ENCODE measurements at places on chromosomes 3 and 15.

DNA sequence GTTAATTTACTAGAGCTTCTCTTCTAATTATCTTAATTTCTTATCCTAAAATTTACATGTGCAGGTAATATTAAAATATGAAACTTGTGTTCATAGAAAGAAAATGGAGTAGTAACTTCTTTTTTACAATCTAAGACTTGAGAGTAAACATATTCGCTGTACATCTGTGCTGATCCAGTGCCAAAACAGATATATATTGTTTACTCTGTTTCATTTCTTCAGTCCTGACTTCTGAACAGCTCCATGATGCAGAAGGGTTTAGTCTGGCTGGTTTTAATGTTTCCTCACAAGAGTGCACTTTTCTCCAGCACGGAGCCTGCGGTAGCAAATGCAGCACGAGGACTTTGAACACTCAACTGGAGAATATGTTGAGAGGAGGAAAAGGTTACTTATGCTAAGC lies 306.8 kb downstream of the EPHA3 start:
- DNase-seq, result no peak

DNA sequence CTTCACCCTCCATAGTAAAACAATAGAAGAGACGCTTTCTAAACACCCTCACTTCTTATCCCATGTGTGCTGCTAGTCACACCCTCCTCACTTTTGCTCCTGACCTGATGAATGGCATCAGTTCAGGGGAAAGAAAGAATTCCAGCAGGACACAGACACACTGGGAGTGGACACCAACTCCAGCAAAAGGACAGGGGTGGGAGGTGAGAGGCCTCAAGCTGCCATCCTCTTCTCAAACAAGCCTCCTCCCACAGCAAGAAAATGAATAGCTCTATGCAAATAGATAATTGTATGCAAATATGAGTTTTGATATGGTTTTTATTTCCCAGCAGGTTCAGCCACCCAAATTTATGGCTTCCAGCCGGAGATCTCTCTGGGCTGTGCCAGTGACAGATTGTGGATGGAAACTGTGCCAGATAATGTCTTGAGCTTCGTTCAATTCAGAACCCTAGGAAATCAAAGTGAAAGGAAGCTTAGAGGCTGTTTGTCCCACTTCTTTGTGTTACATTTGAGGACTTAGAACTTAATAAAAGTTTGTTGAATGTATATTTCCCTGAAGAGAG lies 209.3 kb upstream of the PPP2R3A start:
- DNase-seq, result no peak

DNA sequence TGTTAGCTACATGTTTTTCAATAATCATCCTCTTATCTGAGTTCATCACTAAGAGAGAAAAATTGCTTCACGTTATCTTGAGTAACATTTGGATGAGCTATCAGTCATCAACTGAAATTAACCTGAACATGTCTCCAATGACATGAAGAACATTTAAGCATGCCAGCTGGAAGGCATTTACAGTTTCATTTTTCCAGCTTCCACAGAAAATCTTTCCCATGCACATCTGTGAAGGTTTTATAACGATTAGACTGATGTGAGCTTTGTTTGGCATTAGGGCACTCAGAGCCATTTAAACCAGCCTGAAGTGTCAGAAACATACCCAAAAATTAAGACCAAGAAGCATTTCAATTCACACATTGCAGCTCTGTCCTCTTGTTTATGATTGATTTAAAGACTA lies 235.8 kb upstream of the ARHGEF26 start:
- no peak for DNase-seq

DNA sequence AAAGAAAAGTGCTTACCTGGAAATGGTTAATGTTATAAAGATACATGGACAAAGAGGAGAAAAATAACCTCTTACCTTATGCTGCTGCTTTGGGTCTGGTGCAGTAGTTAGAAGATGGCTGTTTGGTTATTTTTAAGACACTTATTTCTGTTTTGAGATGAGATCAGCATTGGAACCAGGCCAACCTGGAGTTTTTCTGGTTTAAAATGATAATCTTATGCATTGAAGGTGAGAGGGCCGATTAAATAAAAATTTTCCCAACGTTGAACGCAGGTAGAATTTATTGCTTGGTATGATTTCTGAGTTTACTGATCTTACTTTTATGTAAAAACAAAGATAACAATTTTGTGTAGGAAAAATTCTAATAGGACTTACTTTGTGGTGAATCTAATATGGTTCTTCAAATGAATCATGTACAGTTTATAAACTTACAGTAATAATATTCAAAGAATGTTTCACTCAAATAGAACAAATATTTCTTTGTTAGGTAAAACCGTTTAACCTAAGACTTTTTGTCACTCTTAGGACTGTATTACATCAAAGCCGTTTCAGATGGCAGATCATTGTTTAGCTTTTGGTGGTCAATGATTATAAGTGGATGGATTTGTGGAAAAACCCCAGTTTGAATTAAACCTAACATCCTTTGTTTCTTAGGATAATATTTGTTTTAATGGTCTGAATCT lies 14.9 kb downstream of the UBE2E2 start:
- no peak for DNase-seq

- no peak for DNase-seq
These were observed 291.8 kb downstream of the GAP43 start for GRCh38 chr3:115915061-115915460.

DNA sequence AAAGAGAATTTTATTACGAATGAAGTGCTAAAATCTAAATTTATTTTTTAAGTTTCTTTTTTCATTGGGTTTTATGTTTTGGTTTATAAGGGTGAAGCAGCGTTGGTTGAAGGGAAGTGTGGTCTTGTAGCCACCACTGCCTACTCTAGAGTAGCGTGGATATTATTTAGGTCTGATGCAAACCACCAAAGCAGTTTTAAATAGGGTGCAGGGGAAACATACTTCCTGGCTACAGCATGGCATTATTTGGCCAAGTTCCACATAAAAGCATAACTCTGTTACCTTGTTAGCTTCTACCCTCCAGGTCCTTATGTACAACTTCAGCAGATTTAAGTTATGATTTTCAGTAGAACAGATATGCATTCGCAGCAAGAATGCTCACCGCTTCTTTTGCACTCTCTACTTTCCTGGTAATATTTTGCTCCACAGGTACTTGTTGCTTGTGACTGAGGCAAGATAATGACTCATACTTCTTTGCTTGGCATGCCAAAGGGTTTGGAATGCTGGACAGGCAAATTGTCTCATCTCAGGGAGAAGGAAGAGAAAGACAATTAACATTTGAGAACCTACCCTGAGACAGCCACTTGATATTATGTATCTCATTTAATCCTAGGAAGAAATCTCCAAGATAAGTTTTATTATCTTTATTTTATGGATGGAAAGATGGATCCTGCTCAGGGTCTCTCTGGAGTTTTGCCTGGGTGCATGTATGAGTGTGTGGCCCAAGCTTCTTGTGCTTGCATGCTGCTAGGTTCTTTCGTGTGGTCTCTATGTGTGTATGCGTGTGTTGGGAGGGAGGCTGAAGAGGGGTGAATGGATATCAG lies 5.4 kb downstream of the TGFBR2 start:
- no peak for DNase-seq

- DNase-seq, result no peak
These were observed 63.9 kb upstream of the TP63 start for GRCh38 chr3:189567322-189567721.

- no peak for DNase-seq
These were observed 228.8 kb downstream of the DIPK2A start for GRCh38 chr3:144200466-144200865.

- DNase-seq, result no peak
These were observed 50.9 kb downstream of the KLHL6 start for GRCh38 chr3:183504597-183504996.

GRCh38 chr3:8183627-8184026 lies 318.0 kb upstream of the LMCD1 start:
- no peak for DNase-seq

DNA sequence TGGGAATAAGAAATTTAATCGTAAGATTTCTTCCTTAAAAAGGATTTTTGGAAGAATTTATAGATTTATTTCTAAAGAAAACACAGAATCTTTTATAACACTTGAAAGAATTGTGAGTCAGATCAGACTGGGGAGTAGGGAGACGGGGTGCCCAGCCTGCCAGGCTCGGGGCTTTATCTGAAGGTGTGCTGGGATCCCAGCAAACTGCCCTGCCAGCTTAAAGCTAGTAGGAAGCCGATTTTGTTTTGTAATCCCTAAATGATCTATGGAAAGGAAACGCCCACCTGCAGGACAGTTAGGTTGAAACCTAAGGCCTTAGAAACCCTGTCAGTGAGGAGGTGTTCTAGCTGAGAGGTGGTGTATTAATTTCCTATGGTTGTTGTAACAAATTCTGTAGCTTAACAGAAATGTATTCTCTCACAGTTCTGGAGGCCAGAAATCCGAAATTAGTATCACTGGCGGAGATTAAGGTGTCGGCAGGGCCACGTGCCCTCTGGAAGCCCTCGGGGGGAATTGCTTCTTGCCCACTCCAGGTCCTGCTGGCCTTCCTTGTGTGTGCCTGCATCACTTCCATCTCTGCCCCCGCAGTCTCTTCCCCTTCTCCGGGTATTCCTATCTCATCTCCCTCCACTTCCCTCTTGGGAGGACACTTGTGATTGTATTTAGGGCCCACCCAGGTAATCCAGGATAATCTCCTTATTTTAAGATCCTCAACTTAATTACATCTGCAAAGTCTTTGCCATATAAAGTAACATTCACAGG lies 19.3 kb upstream of the RAB6B start:
- DNase-seq, result no peak

DNA sequence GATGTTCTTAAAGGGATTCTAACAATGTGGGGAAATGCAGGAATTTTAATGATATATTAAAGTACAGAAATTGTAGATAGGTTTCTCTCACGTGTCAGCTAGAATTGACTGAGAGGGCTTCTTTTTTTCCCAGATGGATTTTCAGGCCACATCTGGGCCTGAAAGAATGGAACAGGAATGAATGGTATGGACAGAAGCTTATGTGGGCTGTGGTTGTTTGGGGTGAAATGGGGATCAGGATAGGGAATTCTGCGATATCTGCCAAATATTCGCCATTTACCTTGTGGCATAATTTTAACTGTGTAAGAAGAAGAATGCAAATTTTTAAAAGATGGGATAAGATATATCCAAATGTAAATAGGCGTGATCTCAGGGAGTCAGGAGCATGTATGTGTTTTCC lies 45.4 kb upstream of the FAM98B start:
- no peak for DNase-seq

DNA sequence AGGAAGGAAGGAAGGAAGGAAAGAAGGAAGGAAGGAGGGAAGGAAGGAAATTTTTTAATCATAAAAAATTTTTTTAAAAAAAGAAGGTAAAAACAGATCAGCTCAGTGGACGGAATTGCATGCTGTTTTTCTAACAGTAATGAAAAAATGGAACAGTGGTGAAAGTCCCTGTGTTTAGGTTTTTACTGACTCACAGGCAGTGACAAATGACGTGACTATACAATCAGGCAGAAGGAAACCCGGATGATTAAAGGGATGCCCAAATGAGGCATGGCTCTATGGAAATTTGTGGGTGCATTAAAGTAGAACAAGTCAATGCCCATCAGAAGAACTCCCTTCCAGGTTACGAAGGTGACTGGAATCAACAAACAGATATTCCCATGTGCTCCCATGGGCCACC lies 135.0 kb downstream of the IMPG2 start:
- no peak for DNase-seq

GRCh38 chr15:31102039-31102321 lies 455 bp upstream of the TRPM1 start:
- no peak for DNase-seq

GRCh38 chr3:56616478-56617006 lies 59.6 kb downstream of the CCDC66 start:
- DNase-seq, result no peak

- DNase-seq, result no peak
These were observed 202.2 kb upstream of the ADAMTS9 start for GRCh38 chr3:64890006-64890405.

- DNase-seq, result no peak
These were observed 91.7 kb downstream of the NR1I2 start for GRCh38 chr3:119873646-119874045.

- DNase-seq, result no peak
These were observed 144.7 kb downstream of the TPRG1 start for GRCh38 chr3:189316296-189317019.

- DNase-seq, result no peak
These were observed 42.8 kb downstream of the TFDP2 start for GRCh38 chr3:142106548-142106947.

GRCh38 chr3:126300001-126300760 lies 57.0 kb downstream of the KLF15 start:
- no peak for DNase-seq

- DNase-seq, result no peak
These were observed 69.2 kb downstream of the DCUN1D1 start for GRCh38 chr3:182910936-182911781.

GRCh38 chr15:35756623-35757022 lies 210.7 kb upstream of the DPH6 start:
- no peak for DNase-seq

- DNase-seq, result no peak
These were observed 699 bp downstream of the MEGF11 start for GRCh38 chr15:66252685-66253417.

DNA sequence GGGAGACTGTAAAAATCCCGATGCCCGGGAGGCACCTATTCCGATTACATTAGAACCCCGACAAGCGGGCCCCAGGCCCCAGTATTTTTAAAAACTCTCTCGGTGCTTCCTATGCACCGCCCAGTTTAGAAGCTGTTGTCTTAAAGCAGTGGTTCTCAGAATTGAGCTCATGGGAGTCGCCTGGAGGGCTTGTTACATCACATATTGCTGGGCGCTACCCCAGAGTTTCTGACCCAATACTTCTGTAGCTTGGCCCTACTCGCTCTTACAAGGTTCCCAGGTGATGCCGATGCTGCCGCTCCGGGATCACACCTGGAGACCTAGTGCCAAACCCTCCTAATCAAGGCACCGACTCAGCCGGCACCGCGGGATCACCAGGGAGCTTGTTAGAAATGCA lies 35.2 kb downstream of the CPN2 start:
- DNase-seq, result no peak

DNA sequence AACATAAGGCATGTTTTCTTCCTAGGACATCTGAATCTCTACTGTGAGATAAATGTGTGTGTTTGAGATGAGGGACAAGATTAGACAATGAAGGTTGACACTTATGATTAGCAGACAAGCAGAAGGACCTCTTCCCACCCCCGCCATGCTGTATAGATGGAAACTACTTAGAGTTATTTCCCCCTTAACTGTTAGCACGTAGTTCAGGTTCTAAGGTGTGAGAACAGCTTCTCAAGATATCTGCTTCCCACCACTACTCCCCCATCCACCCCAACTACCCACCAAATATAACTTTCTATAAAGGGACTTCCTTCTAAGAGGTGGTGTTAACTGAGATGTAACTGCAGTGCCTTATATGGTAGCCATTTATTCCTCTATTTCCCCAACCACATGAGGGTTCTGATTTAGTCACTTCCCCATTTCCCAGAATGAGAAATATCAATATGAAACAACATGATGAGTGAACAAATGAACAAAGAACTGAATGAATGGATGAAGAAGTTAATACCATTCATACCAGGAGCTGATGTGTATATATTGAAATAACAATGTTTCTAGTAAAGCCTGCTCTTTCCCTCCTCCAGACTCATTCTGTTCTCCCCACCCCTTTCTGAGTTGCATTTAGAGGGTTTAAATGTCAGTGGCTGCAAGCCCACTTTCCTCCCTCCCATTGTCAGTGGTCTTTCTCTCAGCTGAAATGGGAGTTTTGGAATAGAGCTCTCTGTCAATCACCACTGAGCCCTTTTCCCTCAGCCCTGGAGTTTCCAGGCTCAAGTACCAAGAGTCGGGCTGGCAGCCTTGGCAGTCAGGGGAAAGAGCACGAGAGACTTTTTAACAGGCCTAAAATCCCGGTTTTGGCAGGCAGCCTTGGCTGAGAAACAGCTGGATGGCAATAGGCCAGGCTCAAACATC lies 7.7 kb upstream of the RFTN1 start:
- no peak for DNase-seq

- no peak for DNase-seq
These were observed 103.1 kb downstream of the KLHL25 start for GRCh38 chr15:85691350-85692240.
